CD4-positive, alpha-beta T cell (primary cell): ENCODE measurements at places on chromosomes 2 and 18.

- no peaks in the 10 kb centered on the region for H3K27me3 ChIP-seq
- H3K36me3 ChIP-seq: peaks cover 4% of the 10 kb centered on the region
- H3K27ac ChIP-seq: peak overlapping the region; percentile 96
- H3K4me1 ChIP-seq: peaks cover 21% of the 10 kb centered on the region
These were observed 944 bp downstream of the RAB3GAP1 start for GRCh38 chr2:135052997-135053474.

DNA sequence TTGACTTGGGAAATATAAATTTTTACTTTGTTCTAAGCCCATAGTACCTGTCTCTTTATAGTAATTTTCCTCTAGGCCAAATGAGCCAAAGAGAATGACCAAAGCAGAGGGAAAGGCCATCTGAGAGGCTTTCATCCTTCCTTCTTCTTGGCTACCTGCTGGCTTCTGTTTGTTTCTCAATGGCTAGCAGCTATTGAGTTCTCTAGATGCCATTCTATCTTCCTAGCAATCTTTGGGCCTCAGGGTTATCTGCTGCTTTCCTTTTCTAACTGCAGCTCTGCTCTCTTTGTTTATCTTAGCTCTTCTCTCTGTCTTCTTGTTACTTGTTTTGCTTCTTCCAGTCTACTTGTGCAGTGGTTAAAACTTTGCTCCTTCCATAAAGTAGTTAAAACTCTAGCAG lies 601.1 kb upstream of the NRXN1 start:
- no peaks in the 10 kb centered on the region for H3K36me3 ChIP-seq
- H3K27me3 ChIP-seq: no peaks in the 10 kb centered on the region
- no peaks in the 10 kb centered on the region for H3K4me1 ChIP-seq
- DNase-seq: no peak

DNA sequence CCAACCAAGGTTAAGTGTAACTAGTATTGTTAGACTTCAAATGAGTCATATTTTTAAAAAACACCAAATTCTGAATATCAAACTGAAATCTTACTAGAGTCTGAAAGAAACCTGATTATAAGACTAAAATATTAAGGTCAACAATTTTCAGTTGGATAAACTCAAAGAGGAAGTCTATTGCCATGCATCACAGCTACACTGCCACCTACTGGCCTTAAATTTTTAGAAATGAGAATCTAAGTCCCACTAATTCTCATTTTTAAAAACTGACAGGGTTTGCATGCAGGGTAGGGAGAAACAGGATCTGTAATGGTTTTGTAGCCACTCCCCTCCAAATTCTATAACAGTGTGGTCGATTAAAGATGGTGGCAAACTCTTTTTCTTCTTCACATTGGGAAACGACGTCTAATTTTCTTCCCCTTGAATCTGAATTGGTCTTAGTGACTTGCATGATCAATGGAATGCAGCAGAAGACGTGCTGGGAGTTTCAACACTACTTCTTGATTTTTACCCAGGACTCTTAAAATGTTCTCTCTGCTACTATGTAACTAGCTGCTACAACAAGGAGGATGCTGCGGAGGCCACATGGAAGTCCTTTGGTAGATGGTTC lies 176.1 kb upstream of the SESTD1 start:
- H3K4me1 ChIP-seq: no peaks in the 10 kb centered on the region
- no peaks in the 10 kb centered on the region for H3K36me3 ChIP-seq
- H3K27ac ChIP-seq: no peak overlapping the region
- H3K4me3 ChIP-seq: no peak overlapping the region
- H3K27me3 ChIP-seq: peaks cover 3% of the 10 kb centered on the region

- no peaks in the 10 kb centered on the region for H3K27me3 ChIP-seq
- DNase-seq: no peak
- H3K4me3 ChIP-seq: no peak overlapping the region
- H3K36me3 ChIP-seq: no peaks in the 10 kb centered on the region
- H3K4me1 ChIP-seq: peaks cover 13% of the 10 kb centered on the region
These were observed 260.4 kb downstream of the LPIN1 start for GRCh38 chr2:12006850-12007249.

DNA sequence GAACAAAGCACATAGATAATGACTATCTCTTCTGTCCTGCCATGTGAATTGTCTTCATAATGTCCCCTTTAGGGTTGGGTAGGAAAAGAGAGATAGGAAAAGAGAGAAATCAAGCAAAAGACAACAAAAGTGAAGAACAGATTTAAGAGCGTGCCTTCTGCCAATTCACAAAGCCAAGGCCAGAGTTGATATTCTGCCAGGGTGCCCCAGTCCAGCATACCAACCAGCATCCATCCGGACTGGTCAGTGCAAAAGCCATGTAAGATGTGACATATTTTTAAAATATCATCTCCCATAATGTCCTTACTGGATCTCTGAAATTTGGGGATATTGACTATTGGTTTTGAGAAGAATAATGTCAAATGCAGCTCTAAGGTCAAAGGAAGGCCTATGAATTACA lies 35.7 kb upstream of the KLF7 start:
- no peaks in the 10 kb centered on the region for H3K4me1 ChIP-seq
- H3K27ac ChIP-seq: no peak overlapping the region
- no peak overlapping the region for H3K4me3 ChIP-seq
- no peaks in the 10 kb centered on the region for H3K27me3 ChIP-seq
- H3K36me3 ChIP-seq: no peaks in the 10 kb centered on the region

GRCh38 chr2:24083567-24084385 lies 858 bp downstream of the TP53I3 start:
- DNase-seq: peak; percentile 47
- peaks cover 19% of the 10 kb centered on the region for H3K4me1 ChIP-seq
- peak overlapping the region; percentile 61 for H3K4me3 ChIP-seq
- no peak overlapping the region for H3K27ac ChIP-seq
